DND-41 (cell line): ENCODE measurements at places on chromosomes 7 and 10.
A peak's percentile ranks its signal among the peaks of the same experiment; 100 is the strongest.

GRCh38 chr7:98753989-98754479, 115.8 kb downstream of the TMEM130 start:
- no peaks in the 10 kb centered on the region for H3K4me1 ChIP-seq
- DNase-seq: peak; percentile 13
- H3K36me3 ChIP-seq: no peaks in the 10 kb centered on the region

DNA sequence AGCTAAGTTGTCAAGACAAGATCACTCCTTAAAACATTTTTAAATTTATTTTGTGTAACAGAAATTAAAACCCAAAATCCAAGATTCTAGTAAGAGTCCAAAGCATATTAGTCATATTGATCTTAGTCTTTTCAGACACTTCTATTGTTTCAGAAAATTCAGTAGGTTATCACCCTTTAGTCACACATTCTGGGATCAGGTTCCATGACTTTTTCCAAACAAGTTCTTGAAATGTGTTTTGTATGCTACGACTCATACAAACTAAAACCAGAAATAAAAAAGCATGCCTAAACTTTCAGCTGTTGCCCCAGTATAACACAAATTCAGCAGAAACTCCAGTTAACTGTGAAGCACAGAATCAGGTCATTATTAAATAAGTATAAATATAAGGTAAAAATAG, 10.7 kb downstream of the SEMA3D start:
- H3K4me1 ChIP-seq: no peaks in the 10 kb centered on the region
- no peaks in the 10 kb centered on the region for H3K36me3 ChIP-seq
- H3K27ac ChIP-seq: no peak overlapping the region
- H3K27me3 ChIP-seq: no peaks in the 10 kb centered on the region
- DNase-seq: no peak
- no peak overlapping the region for H3K4me3 ChIP-seq

DNA sequence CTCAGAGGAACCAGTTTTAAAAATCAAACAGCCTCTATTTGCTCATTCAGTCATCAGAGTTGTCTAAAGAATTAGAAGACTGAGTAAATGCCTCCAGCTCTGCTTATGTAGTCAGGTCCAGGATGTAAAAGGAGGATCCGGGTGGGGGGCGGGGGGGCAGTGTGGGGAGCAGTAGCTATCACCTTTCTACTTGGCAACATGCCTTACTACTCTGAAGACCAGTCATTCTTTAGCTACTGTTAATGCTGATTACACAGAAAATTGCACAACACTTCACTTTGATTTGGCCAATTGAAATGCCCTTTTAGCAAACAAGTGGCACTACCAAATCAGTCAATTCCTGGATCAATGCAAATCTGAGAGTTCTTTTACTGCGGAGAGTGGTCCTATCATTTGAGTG, 164.2 kb downstream of the NXPH1 start:
- no peaks in the 10 kb centered on the region for H3K4me1 ChIP-seq
- no peak overlapping the region for H3K27ac ChIP-seq
- no peak overlapping the region for H3K4me3 ChIP-seq
- no peaks in the 10 kb centered on the region for H3K36me3 ChIP-seq

- no peaks in the 10 kb centered on the region for H3K27me3 ChIP-seq
- no peaks in the 10 kb centered on the region for H3K36me3 ChIP-seq
- H3K27ac ChIP-seq: no peak overlapping the region
- no peaks in the 10 kb centered on the region for H3K4me1 ChIP-seq
- DNase-seq: no peak
Measured at GRCh38 chr7:79714081-79714480, 260.6 kb upstream of the MAGI2 start.

DNA sequence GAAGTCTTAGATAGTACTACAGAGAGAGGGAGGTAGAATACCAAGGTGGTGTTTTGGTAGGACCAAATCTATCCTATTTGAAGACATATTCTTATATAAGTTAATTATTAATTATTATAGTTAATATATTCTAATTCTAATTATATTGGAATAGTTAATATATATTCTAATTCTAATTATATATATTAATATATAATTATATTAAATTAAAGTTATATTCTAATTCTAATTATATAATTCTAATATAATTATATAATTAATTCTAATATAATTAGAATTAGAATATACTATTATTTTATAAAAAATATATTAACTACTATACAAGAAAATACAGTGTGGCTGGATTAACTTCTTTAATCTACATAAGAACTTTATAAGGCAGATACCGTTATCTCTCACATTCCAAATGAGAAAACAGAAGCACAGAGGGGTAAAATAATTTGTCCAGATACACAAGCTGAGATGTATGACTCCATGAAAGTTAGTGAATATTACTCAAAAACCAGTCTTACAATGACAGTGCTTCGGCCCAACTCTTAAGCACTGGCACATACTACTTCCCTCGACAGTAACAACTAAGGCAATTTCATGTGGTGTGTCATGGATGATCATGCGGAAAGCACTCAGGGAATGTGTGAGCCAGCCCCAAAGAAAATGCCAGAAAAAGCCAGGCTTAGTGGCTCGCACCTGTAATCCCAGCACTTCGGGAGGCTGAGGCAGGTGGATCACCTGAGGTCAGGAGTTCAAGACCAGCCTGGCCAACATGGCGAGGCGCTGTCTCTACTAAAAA, 42.6 kb downstream of the TYW1B start:
- H3K36me3 ChIP-seq: no peaks in the 10 kb centered on the region
- no peak for DNase-seq
- no peaks in the 10 kb centered on the region for H3K4me1 ChIP-seq
- no peaks in the 10 kb centered on the region for H3K27me3 ChIP-seq
- H3K4me3 ChIP-seq: no peak overlapping the region

GRCh38 chr10:32139223-32140073, 83.2 kb upstream of the KIF5B start:
- no peak overlapping the region for H3K4me3 ChIP-seq
- no peak overlapping the region for H3K27ac ChIP-seq
- no peaks in the 10 kb centered on the region for H3K36me3 ChIP-seq
- no peaks in the 10 kb centered on the region for H3K4me1 ChIP-seq
- DNase-seq: peak; percentile 27

GRCh38 chr10:642186-642890, 47.1 kb downstream of the DIP2C start:
- no peak overlapping the region for H3K4me3 ChIP-seq
- H3K27me3 ChIP-seq: no peaks in the 10 kb centered on the region
- H3K4me1 ChIP-seq: no peaks in the 10 kb centered on the region
- no peaks in the 10 kb centered on the region for H3K36me3 ChIP-seq
- H3K27ac ChIP-seq: no peak overlapping the region
- no peak for DNase-seq

DNA sequence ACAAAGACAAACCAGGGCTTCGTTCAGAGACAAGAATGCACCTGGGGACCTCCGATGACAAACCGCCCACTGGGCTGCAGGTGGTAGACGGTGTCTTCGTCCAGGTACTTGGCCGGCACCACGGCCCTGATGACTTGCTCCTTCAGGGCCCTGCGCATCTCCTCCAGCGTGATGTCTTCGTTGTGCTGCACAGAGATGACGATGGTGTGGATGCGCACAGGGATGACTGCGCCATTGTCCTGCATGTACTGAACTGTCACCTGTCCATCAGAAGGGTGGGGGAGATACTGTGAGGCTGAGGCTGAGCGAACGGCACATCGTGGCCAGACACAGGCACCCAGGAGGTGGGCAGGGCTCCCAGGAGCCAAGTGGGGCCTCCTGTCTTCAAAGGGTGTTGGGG, 13.1 kb downstream of the MAT1A start:
- no peak for DNase-seq
- peaks cover 5% of the 10 kb centered on the region for H3K27me3 ChIP-seq
- H3K4me3 ChIP-seq: no peak overlapping the region
- H3K36me3 ChIP-seq: no peaks in the 10 kb centered on the region
- H3K27ac ChIP-seq: no peak overlapping the region

GRCh38 chr7:30027065-30027456, 559 bp upstream of the FKBP14 start:
- H3K27ac ChIP-seq: peak overlapping the region; percentile 58
- no peak for DNase-seq
- H3K4me3 ChIP-seq: peak overlapping the region; percentile 49; the same call in 1 of the 2 replicates
- H3K36me3 ChIP-seq: no peaks in the 10 kb centered on the region
- no peaks in the 10 kb centered on the region for H3K27me3 ChIP-seq

DNA sequence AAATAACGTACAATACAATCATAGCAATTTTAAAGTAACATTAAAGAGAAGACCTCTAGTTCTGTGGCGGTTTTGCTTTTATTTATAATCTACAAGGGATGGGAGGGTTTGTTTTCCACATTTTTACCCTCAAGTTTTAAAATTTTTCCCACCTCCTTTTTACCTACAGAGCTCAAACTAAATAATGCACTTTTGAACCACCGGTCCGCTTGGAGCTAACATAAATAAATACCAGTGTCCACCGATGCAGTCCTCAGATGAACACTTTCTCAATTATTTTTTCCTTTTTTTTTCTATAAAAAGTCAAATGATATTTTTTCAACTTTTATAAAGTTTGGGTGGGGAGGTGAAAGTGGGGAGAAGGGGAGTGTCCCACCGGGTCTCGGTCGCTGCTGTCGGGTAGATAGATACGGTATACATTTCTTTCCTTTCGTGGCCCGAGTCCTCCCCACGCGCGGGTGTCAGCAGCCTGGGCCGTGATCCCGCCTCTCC, 3.3 kb downstream of the ZNF503 start:
- no peak overlapping the region for H3K4me3 ChIP-seq
- H3K27ac ChIP-seq: no peak overlapping the region
- no peaks in the 10 kb centered on the region for H3K36me3 ChIP-seq
- DNase-seq: no peak
- H3K27me3 ChIP-seq: no peaks in the 10 kb centered on the region
- H3K4me1 ChIP-seq: no peaks in the 10 kb centered on the region

DNA sequence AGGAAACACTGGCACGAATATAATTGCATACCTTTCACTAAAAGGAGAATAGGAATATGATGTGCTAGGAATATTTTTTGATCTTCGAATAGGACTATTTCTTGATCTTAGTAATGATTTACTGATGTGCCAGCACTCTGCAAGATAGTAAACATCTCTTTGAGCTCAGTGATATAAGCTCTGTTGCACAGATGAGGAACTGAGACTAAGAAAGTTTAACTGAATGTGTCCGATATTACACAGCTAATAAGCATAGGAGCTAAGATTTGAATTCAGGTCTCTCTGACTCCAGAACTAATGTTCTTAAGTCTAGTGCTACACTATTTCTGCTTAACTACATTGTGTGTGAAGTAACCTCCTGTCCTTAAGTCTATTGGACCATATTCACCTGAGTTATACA, 98.4 kb upstream of the PTPRZ1 start:
- no peak overlapping the region for H3K27ac ChIP-seq
- H3K36me3 ChIP-seq: no peaks in the 10 kb centered on the region
- H3K27me3 ChIP-seq: no peaks in the 10 kb centered on the region
- no peaks in the 10 kb centered on the region for H3K4me1 ChIP-seq

DNA sequence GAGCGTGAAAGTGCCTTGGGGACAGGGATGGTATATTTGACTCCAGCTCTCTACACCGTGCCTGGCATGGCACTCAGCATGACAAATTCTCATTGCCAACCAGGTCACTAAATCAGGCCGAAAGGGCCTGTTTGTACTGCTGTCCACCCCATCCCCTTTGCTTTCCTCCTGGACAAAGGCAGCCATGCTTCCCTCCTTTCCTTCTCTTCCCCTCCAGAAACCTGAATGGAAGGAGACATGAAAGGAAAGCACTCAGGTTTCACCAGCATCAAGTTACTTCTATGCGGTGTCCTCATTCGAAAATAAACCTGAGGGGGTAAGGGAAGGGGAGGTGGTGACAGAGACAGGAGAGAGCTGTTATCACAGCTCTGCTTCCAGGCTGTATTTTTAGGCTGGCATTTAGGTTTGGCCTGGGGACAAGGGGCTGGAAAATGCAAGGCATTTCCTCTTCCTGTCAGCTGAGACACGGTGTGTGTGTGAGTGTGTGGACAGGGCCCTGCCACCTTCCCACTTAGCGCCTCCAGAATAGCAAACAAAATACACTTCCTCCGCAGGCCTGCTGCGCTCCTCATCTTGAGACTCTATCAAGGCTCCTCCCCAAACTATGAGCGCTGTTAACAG, 79.9 kb upstream of the COL13A1 start:
- H3K4me3 ChIP-seq: no peak overlapping the region
- no peak overlapping the region for H3K27ac ChIP-seq
- no peaks in the 10 kb centered on the region for H3K4me1 ChIP-seq
- no peak for DNase-seq

GRCh38 chr10:69160809-69161241, 19.2 kb upstream of the SUPV3L1 start:
- peaks cover 69% of the 10 kb centered on the region for H3K36me3 ChIP-seq
- no peaks in the 10 kb centered on the region for H3K4me1 ChIP-seq
- no peak overlapping the region for H3K4me3 ChIP-seq

GRCh38 chr10:16673443-16673842, 143.8 kb downstream of the RSU1 start:
- no peaks in the 10 kb centered on the region for H3K36me3 ChIP-seq
- DNase-seq: no peak
- H3K27ac ChIP-seq: no peak overlapping the region
- H3K27me3 ChIP-seq: no peaks in the 10 kb centered on the region
- no peaks in the 10 kb centered on the region for H3K4me1 ChIP-seq

GRCh38 chr10:68135362-68135761, 26.1 kb downstream of the MYPN start:
- peaks cover 12% of the 10 kb centered on the region for H3K27me3 ChIP-seq
- H3K36me3 ChIP-seq: no peaks in the 10 kb centered on the region
- no peak overlapping the region for H3K4me3 ChIP-seq
- H3K4me1 ChIP-seq: no peaks in the 10 kb centered on the region
- no peak for DNase-seq
- H3K27ac ChIP-seq: no peak overlapping the region

GRCh38 chr10:53836638-53837037, 964.4 kb downstream of the PCDH15 start:
- H3K27me3 ChIP-seq: no peaks in the 10 kb centered on the region
- DNase-seq: no peak
- no peaks in the 10 kb centered on the region for H3K4me1 ChIP-seq
- H3K27ac ChIP-seq: no peak overlapping the region
- H3K4me3 ChIP-seq: no peak overlapping the region
